ENCODE measurements at places on chromosomes 12 and 14. TPM values are rescaled to one million over a fixed set of nuclear protein-coding genes. Genes with fewer than 3 reads are reported as not detected.

GRCh38 chr12:58104351-58104755, 163.0 kb downstream of the ATP23 start:
- DNase-seq: no peak

DNA sequence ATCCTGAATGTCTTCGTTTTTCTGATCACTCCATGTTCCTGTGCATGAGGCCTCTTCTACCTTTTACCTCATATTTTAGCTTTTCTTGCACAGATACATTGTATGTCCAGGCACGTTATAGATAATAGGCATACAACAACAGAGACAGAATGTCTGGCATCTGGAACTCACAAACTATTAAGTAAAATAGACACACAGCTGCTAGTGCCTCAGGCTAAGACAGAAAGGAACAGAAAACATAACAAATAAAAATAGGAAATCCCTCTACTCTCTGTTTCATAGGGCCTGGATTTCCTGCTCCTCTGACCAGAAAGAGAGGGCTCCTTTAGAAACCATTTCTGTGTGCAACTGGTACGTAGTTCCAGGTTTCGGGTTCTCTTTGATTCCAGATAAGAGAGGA, 48.6 kb downstream of the ATXN7L3B start:
- DNase-seq: no peak

- no peak for DNase-seq
Observed at GRCh38 chr12:81296556-81297305, 218.9 kb downstream of the ACSS3 start.

DNA sequence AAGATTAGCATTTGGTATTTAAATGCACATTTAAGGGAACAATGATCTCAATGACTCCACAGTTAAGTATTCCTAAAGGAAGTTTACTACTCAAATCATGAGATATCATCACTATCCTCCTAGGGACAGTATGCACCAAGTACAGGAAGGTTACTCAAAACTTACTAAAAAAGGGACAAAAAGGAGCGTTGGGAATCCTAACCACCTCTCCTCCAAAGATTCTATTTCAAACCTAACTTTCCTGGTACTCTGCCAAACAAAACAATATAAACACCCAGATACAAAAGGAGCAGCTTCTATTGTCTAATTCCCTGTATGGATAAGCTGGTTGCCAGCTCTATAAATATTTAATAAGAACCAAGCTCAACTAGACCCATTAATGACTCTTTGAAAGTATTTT, 377.7 kb downstream of the NUAK1 start:
- DNase-seq: no peak

The SLC10A1 gene
- total RNA-seq: not detected

The LHX5 gene
- total RNA-seq: not detected

- no peak for DNase-seq
Observed at GRCh38 chr14:105601360-105602242, 75.2 kb downstream of the TMEM121 start.

The IAPP gene
- total RNA-seq: not detected

GRCh38 chr12:18284386-18284785, 23.1 kb downstream of the PIK3C2G start:
- no peak for DNase-seq

- DNase-seq: no peak
Observed at GRCh38 chr12:121796855-121797751, 3.6 kb upstream of the RHOF start.

The ESRRB gene
- total RNA-seq: 0.21 TPM

DNA sequence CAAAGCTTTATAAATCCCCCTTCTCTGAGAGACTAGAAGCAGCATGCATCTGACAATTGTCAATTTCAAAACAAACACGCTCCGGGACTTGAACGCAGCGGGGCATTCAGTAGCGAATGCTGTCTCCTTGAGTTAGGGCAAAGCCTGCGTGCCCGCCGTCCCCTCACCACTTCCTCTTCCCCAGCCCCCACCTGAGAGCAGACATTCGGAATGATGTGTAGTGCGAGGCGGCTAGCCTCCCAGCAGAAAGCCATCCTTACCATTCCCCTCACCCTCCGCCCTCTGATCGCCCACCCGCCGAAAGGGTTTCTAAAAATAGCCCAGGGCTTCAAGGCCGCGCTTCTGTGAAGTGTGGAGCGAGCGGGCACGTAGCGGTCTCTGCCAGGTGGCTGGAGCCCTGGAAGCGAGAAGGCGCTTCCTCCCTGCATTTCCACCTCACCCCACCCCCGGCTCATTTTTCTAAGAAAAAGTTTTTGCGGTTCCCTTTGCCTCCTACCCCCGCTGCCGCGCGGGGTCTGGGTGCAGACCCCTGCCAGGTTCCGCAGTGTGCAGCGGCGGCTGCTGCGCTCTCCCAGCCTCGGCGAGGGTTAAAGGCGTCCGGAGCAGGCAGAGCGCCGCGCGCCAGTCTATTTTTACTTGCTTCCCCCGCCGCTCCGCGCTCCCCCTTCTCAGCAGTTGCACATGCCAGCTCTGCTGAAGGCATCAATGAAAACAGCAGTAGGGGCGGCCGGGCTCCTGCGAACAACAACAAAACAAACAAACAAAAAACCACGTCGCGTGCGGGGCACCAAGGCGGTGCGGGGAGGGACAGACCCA, 2.2 kb downstream of the PRMT8 start:
- no peak for DNase-seq
